ENCODE measurements at places on chromosomes 5 and 9. TPM values are rescaled to one million over a fixed set of nuclear protein-coding genes. Genes with fewer than 3 reads are reported as not detected.

The CYSRT1 gene
- 0.42 TPM for total RNA-seq

The LRRTM2 gene
- not detected for total RNA-seq

The SPATA6L gene
- total RNA-seq = 0.29 TPM

The IL9 gene
- not detected for total RNA-seq

The PCDHGB5 gene
- total RNA-seq = not detected

The PCDHGA12 gene
- not detected for total RNA-seq

DNA sequence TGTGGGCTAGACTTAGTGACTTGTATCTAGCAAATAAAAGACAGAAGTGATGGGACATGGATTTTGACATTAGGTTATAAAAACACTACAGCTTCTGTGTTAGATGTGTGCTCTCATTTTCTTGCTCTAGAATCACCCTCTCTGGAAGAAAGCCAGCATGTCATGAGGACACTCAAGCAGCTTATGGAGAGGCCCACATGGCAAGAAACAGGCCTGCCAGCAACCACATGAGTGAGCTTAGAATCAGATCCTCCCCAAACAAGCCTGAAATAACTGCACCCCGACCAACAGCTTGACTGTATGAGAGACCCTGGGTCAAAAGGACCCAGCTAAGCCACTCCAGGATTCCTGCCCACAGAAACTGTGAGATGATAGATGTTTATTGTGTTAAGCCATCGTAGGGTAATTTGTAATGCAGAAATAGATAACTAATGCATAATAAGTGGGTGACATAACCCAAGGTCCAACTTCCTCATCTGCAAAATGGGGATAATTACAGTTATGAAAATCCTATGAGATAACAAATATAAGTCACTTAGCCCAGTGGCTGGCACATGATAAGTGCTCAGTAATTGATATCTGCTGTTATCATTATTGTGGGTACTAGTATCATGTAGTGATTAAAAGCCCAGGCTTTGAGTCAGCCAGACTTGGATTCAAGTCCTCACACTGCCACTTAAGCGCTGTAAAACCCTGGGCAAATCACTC, 86.5 kb downstream of the KLHL3 start:
- DNase-seq = no peak

DNA sequence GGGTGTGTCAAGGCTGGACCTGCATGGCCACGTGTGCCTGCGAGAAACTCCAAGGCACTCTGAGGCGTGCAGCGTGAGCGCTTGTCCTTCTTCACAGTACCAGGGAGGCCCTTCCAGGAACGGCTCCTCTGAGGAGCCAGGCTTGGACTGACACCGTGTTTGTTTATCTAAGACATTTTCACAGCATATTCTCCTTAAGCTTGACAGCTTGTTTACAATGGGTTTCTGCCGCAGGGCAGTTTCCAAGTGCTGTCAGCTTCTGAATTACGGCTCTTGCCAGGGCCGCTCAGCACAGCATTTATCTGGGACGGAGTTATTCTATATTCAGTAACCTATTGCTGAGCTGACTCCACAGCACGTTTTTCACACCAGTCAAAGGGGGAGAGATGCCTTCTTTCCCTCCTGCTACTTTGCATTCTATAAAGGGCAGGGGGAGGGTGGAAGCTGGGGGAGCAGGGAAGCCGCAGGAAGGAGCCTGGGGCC, 98.4 kb downstream of the LMNB1 start:
- DNase-seq = no peak

DNA sequence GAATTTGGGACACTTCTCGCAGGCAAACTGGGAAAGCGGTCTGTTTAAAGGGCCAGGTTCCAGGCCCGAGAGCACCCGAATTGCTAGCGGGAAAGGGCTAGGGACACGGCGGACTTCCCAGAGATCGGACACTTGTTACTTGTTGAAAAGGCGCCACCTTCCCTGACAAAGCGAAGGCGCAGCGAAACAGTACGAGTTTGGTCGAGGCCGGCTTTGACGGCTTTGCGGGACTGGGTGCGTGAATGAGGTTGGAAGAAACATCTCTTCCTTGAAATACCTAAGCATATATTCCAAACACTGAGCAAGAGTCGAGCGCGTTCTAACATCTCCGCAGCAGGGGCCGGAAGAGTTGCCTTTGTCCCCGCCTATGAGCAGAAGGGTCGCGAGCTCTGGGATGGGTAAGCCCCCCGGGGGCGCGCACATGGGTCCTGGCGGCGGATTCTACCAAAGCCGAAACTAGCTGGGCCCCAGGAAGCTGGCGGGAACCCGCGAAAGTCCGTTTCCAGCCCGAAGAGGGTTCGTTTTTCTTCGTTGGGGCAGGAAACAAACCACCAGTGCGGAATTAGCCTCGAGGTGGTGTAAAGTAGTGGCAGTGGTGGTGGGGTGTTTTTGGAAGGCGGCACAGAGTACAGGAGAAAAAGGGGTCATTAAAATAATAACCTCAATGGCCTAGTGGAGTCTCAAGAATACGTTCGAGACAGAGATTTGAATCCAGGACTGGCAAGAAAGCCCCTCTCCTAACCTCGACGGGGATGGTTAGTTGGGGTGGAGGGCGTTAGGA, 1.5 kb downstream of the GDNF start:
- no peak for DNase-seq

- DNase-seq = no peak
These were observed 140.3 kb upstream of the CHD1 start for GRCh38 chr5:99068944-99069650.

DNA sequence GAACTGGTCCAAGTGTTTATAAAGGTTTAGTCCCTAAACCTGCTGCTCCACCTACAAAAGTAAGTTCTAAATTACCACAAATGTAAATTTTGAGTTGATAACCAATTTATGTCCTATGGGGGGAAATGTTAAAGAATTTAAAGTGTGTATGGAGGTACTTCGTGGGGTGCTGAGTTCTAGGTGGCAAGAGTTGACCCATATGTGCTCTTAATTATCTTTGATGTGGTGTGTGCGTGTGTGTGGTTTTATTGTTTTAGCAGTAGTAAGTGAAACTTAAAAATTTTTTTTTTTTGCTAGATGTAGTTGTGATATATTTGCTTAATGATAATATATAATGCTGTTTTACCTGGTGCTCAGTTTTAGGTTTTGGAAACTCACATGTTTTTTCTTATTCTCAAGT, 72.6 kb downstream of the GPBP1 start:
- DNase-seq = peak; percentile 44

- no peak for DNase-seq
These were observed 9.1 kb upstream of the TRIO start for GRCh38 chr5:14134083-14134482.

DNA sequence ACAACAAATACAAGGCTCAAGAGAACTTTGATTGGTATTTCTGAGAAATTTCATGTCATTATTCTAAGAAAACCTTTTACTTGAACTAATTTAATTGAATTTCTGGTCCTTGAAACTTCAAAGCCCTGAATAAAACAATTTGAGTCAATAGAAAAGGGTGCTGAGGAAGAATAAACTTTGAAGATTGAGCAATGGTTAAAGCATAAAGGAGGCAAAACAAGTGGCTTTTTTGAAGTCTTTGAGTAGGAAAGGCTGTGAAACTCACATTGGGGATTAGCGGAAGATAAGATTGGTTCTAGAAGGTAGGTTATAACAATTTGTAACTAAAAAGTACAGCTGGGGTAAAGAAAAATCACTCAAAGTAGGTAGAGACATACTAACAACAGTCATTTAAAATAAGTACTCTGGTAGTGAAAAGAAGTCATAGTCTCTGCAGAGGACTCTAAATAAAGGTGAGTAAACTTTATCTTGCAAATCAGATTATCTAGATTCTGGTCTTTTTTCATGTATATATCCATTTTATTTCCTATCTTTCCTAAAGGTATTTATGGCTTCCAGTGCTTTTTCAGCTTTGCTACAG, 6.4 kb upstream of the PLPP1 start:
- DNase-seq = no peak

- no peak for DNase-seq
These were observed 114.2 kb upstream of the ADAMTS16 start for GRCh38 chr5:5025774-5026408.

DNA sequence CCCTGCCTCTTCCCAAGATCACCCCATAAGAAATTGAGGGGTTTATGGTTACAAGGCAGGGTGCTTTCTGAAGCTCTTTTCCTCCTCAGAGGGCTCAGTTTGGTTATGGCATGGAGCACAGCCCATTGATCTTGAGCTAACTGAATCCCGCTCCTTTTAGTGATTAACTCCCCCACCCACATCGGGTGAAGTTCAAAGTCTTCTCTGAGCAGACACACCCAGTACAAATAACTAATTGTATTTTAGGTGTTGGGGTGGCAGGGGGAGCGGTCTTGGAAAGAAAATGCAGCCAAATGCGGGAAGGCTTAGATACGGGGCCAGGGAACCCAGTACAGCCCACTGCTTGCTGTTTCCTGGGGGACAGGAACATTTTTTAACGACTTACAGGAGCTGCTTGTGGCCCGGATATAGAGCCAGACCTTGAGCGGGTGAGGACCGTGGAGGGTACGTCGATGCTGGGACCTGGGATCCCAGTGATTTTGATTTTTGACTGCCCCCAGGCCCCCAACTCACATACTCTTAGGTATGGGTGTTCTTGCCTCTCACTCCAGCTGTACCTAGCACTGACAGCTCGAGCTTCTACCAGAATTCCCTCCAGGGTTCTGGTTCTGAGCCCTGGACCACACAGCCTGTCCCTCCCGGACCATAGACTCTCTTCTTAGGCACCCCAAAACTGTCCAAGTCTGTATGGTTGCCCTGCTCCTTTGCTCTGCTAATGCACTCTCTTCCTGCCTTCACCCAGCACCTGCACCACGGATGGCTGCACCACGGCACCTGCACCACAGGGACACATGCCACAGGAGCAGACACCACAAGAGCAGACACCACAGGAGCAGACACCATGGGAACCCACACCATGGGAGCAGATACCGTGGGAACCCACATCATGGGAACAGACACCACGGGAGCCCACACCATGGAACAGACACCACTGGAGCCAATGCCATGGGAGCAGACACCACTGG, 18.3 kb upstream of the RXRA start:
- no peak for DNase-seq

DNA sequence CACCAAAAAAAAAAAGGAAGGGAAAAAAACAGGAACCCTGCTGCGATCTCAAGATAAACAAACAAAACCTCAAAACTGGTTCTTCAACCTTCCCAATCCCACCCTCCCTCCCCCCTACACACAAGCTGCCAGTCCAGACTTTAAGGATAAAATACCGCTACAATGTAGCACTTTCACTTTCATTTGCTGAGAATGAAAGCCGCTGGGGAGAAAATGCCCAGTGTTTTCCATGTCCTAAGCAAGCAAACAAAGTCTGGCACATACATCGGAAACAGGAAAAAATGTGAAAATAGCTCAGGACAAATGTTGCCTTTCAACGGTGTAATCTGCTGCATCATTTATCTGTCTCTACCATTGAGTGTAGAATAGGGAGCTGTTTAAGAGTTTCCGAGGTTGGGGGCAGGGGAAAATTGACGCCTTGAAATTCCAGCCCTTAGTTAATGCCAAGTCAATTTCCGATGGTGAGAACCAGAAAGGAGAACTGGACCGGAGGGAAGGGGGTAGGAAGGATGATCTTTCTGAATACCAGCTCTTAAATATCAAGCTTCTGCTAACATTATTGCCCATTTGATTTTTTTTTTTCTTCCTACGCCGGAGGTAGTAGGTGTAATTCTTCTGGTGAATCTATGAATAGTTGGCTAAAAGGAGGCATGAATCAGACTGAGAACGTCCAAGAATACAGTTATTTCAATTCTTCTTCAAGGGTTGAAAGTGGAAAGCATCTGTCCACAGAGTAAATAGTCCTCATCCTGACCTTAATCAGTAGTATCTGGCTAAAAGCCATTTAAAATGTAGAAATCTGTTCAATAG, 1.2 kb upstream of the ADAMTS6 start:
- peak; percentile 42 for DNase-seq

DNA sequence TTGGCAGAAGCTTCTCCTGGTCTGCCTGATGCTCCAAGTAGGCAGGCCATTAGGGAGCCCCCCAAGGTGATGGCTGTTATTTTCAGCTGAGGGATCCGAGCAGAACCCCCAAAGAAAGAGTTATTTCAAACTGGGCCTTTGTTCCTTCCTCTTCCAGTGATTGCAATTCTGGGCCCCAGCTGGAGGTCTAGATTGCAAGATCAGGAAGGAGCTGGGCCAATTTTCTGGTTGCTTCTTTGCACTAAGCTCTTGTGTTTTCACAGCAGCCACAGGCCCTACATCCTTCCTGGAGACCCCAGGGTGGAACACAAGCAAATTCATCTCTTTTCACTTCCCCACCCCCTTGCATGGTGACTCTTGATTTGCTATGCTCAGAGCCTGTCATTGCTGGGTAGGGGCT, 215.0 kb downstream of the SEMA6A start:
- no peak for DNase-seq

GRCh38 chr9:93662952-93663572, 86.7 kb downstream of the PHF2 start:
- DNase-seq = no peak
